ENCODE measurements at places on chromosomes 4 and X. TPM values are rescaled to one million over a fixed set of nuclear protein-coding genes. Genes with fewer than 3 reads are reported as not detected.

DNA sequence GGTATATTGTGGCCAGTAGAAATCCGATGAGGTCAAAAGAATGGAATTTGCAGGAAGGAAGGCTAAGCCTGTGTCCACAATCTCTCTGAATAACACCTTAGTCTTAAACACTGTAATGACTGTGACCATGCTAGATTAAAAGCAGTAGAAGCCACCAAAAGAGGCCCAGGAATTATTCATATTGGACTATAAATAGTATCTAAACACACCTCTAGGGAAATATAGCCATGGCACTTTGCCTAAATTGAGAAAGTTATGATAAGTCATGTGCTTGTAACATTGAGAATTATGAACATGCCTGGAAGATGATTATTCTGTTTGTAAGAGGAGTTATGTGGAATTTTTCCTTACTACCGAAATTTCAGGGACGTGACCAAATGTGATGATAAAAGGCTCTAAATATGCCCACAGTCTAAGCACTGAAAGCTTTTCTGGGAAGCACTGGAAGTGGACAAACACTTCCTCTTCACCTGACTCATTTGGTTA lies 298.5 kb downstream of the KCTD8 start:
- DNase-seq = no peak

DNA sequence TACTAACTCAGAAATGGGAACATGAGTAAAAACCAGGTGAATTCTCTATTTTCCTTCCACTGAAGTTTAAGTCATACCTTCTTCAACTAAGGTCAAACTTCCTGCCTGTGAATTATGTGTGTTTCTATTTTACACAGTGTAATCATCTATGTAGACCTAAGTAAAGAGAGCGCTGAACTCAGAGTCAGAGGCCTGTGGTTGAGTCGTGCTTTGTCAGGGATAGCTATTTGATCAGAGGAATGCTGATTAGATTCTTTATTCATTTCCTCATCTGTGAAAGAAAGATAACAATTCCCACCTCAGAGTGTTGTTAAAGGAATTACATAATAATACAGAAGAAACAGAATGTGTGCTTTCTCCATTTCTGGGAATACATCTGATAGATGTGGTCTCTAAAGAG lies 654.1 kb downstream of the STIM2 start:
- no peak for DNase-seq

DNA sequence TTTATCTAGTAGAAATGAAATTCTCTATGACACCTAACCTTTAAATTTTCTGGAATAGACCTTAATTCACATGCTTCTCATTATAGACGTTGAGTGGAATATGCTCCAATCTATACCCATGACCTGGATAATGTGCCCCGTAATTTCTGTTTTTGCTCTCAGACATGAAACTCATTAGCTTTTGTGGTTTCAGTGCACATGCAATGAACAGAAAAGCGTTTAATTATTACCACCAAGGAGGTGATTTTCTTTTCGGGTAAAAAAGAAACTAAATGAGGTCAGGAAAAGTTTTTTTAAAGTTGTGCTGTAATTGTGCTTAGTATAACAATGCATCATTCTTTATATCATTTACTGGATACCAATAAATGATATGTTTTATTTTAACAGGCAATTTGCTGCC lies 1703.9 kb upstream of the TENM3 start:
- DNase-seq = no peak

The SCML2 gene
- total RNA-seq = 0.80 TPM

The CLTRN gene
- 0.38 TPM for total RNA-seq

DNA sequence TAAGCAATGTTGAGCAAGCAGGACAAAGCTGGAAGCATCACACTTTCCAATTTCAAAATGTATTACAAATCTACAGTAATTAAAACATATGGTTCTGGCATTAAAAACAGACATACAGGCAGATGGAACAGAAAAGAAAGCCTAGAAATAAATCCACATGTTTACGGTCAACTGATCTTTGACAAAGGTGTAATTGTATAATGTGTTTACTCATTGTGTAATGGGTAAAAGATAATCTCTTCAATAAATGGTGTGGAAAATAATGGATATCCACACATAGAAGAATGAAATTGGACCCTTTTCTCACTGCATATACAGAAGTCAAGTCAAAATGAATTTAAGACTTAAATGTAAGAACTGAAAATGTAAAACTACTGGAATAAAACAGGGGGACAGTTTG lies 394.2 kb downstream of the ANKRD50 start:
- no peak for DNase-seq

The PCDH7 gene
- total RNA-seq = 4.7 TPM
